Right lobe of liver (tissue), 6 donors: ENCODE measurements at places on chromosomes 2 and 18. TPM values are rescaled to one million over a fixed set of nuclear protein-coding genes. Genes with fewer than 3 reads are reported as not detected.

The IL37 gene
- not detected for total RNA-seq

DNA sequence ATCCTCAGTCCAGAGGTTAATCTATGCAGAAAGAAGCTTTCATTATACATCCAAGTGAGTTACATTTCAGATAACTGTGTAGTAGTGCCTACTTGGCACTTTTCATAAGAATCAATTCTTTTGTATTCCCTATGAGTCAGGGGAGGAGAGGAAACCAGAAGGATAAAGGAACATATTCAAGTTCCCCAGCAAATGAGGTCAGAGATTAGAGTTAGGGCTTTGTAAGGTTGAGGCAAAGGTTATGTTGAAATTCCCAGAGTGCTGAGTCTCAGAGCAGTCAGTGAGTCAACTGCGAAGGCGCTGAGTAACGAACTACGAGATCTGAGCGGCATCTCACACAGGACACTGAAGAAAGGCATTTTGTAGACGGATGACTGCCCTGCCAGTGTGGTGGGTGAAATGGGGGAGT is 25.1 kb upstream of the ME2 start:
- DNase-seq, result no peak

DNA sequence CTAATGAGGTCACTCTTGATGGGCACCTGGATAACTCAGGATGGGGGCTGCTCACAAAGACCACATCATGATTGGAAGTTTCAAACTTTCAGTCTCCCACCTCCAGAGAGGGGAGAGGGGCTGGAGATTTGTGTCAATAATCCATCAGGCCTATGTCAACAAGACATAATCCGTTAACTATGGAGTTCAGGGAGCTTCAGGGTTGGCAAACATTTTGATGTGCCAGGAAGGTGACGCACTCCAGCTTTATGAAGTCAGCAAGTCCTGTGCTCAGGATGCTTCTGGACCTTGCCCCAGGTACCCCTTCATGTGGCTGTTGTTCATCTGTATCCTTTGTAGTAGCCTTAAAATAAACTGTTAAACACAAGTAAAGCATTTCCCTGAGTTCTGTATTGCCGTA is 19.0 kb downstream of the SKA1 start:
- no peak for DNase-seq

DNA sequence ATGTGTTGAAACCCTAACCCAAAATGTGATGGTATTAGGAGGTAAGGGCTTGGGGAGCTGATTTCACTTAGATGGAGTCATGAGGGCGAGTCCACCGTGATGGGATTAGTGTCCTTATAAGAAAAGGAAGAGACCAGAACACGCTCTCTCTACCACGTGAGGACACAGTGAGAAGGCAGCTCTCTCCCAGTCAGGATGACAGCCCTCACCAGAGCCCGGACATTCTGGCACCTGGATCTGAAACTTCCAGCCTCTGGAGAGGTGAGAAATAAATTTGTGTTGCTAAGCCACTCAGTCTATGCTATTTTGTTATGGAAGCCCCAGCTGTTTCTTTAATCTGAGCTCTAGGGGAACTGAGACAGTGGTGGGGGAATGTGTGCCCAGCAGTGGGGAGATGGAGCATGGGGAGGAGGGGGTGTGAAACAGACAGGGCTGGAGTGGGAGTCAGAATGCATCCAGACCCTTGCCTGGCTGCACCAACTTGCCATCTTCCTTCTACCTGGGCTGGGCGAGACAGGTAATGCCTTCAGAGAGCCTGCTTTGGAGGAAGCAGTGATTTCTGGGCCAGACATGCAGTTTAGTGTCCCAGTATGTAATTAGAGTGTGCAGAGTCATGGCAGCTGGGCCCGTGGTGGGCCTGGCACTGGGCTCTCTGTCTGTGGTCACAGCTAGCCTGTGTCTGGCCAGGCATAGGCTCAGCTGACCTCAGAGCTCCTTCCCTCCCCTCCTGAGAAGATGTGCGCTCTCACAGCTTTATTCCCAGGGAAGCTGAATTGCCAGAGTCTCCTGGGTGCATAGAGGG is 38.1 kb downstream of the RHOB start:
- DNase-seq, result no peak

GRCh38 chr2:96407041-96407918 is 71.7 kb downstream of the NCAPH start:
- peak; percentile 67 for DNase-seq

The SLC20A1 gene
- 14.3 TPM for total RNA-seq

GRCh38 chr2:173221937-173222594 is 132.6 kb upstream of the CDCA7 start:
- DNase-seq, result no peak

- no peak for DNase-seq
Observed at GRCh38 chr2:121476684-121477083, 54.0 kb upstream of the RNU4ATAC start.

The ARHGAP15 gene
- total RNA-seq, result 6.8 TPM

The CREG2 gene
- total RNA-seq, result not detected

DNA sequence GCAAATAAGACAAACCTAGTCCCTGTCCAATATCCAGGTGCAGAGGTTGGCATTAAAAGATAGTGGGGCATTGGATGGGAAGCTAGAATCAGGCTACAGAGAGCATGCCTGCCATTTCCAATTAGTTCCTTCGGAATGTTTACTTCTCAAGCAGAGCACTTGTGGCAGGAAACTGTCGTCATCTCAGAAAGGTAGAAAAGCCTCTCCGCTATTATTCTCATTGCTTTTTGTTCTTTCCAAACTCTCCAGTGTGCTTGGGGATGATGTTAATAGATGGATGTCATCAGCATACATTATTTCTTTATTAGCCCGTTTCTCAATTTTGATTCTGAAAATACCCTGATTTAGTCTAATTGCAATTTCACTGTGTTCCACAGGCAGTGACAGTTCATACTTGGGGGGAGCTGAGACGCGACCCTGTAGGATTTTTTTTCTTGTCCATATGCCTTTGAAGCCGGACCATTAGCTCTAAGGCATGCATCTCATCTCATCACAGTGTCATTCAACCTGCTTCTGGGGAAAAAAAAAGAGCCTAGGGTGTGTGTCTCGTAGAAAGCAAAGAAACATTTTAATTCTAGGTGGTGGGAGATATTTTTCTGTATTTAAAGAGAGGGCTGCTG is 7.7 kb downstream of the ASB18 start:
- DNase-seq, result no peak

- no peak for DNase-seq
Observed at GRCh38 chr18:78974115-78974761, 5.4 kb upstream of the SALL3 start.

DNA sequence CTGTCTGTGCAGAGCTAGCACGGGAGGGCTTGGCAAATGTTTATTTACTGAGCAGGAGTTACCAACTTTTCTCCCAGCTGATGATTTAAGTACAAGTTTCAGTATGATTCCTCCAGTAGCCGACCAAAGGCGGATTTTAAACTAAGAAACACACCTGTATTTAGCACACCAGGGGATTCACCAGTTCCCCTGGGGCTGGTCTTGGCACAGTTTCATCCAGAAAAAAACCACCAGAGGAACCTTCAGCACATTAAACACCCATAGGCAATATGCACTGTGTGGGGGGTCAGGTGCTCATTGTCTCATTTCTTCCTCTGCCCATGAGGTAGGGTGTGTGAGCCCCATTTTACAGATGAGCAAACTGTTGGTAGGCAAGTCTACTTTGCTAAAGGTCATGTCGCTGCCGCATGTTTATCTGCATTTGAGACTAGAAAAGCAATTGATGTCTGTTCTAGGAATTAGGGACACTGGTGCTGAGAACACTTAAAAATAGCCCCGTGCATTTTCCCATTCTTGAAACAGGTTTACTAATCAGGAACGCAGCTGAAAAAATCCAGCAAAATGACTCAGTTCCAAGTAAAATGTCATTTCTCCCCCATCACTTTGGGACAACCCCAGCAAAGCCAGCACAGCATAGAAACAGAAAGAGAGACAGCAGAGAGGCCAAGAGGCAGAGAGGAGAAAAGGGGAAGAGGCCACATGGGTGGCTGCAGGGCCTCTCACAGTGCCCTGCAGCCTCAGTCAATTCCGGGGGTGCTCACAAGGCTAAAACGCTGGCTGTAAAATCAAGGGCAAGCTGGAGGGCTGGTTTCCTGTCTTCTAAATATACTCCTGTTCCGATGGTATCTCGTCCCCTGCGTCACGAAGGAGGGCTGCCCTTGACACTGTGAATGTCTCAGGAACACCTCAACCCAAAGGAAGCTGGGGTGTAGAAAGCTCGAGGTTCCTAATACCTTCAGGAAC is 166.8 kb upstream of the ID2 start:
- no peak for DNase-seq

DNA sequence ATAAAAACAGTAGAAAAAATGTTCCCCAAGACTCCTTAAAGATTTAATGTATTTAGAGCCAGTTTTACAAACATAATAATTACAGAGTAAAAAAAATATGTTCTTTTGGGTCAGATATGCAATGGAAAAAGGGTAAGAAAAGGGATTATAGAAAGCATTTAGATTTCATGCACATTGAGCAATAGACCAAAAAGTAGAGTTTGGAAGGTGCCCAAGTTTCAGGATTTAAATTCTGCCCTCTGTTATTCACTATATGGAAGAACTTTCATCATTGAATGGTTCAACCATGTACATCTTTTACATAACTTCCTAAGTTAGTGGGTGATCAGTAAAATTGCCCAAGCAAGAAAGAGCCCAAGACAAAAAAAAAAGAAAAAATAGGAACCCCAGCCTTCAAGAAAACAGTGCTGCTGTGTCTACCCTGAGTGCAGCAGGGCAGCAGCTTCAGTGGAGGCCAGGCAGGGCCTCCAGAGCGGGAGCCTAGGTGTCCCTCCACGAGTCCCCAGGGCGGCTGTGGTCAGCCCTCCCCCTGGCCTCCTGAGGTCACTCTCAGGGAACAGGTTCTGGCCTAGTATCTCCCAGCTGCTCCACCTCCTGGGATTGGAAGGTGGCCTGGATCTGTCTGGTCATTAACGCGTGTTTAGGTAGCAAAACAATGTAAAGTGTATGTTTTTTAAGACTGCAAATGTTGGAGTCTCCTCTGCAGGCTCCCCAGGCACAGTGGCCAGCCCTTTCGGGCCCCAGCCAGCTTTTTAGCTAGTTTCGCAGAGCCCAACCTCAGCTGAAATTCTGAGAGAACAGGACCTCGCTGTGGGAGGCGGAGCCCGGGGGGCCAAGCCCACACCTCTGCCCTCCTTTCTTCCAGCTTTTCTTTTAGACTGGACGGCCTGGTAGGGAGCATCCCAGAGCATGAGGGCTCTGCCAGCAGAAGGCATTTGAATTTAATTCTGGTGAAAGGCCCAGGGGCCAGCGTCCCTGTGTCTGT is 77.3 kb downstream of the TEX51 start:
- DNase-seq, result no peak

The ADCYAP1 gene
- total RNA-seq, result not detected
